ENCODE measurements at places on chromosomes 11 and 22.

DNA sequence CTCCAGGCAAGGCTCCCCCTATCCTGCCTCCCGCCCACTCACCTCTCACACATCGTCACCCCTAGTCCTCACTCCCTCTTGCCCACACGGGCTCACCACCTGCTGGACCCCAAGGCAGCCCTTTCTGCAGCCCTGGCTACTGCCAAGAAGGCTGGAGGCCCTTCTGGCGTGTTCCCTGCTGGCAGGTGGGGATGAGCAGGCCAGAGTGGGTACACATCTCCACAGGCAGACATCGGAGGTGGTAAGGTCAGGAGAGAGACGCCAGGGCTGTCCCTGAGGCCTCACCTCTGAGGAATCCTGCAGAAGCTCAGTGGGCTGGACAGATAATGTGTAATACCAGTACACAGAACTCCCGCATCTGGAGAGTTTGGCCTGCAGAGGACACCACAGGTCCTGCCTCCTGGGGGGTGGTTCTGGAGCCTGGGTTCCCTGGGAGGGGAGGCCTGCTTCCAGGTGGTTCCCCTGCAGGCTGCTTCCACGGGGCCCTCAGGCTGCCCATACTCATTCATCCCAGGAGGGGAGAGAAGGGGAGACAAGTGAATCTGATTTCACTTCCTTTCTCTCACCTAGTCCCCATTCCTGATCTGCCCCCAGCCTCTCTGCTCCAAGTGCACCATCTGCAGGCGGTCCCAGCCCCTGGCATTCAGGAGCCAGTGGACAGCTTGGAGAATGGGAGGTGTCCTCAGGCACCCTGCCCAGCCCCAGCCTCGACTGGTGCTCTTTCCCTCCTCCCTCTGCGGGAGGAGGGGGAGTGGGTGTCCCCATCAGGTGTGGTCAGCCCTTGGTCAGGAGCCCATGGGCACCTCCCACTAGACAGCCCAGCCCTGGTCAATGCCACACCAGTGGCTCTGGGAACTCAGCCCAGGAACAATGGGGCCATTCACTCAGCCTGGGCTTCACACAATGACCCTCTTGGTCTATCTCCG, 6.1 kb upstream of the CHST1 start:
- DNase-seq, result no peak

- no peak for DNase-seq
Measured at GRCh38 chr11:46338988-46339666, 8.1 kb upstream of the DGKZ start.

GRCh38 chr11:109984634-109985289, 108.4 kb upstream of the ZC3H12C start:
- no peak for DNase-seq

DNA sequence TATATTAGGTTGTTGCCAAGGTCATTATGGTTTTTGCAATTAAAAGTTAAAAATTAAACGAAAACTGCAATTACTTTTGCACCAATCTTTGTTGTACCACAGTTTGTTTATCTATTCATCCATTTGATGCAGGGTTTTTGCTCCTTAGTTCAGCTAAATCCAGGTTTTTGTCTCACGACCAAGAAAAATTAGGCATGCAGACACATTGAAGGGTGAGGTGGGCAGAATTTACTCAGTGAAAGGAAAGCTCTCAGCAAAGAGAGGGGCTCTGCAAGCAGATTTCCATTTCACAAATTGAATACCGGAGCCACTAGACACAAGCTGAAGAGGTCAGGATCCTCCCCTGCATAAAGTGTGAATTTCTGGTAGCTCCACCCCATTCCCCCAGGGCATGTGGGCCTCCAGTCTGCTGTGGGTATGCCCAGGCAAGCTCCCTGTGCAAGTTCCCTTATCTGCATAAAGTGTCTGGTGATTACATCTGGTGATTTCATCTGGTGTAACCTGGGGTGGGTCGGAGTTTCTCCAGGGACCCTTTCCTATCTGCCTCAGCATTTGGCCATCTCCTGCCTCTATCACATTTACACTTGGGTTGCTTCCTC, 33.3 kb downstream of the APOL6 start:
- peak; percentile 47 for DNase-seq

DNA sequence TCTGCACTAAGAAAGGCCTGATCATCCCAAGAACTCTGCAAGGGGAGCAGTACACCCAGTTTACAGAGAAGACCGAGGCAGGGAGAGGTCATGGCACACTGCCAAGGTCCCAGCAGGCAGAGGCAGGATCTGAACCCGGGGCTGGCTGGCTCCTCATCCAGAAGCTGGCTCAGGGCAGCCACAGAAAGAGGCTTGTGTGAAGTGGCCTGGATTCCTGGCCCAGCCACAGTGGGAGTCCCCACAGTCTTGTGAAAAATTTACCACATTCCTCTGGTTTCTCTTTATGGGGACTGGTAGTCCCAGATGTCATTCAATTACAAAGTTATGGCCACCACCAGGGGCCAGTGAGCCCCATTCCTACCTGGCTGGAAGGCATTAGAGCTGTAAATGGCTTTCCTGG, 440.5 kb downstream of the MIAT start:
- no peak for DNase-seq

DNA sequence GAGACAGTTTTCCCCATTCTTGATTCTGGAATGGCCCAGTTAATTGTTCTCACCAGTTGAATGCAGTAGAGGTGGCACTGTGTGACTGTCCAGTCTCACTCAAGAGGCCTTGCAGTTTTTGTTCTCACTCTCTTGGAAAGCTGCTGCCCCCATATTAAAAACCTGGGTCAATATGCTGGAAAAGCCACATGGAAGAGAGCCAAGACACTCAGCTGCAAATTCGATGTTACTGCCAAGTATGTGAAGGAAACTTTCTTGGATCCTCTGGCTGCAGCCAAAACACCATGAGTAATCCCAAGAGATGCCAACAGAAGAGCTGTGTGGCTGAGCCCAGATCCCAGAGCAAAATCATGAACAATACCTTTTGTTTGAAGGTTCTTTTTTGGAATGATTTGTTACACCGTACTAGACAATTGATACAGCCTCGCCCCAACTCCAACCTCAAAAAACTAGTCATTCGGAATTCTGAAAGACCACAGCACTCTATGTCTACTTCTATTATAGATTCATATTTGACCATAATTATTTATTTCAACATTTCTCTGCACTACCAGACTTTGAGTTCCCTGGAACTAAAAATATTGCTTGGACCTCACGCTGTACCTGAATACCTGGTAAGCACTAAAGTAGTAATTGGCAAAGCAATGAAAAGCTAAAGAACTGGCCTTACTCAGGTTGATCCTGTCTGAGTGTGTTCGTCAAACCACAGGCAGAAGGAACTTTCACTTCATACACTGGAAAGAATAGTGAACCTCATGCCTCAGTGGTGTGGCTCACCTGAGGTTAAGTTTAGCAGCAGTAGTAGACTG, 378.8 kb downstream of the ETS1 start:
- DNase-seq, result peak; percentile 93

- no peak for DNase-seq
Measured at GRCh38 chr22:49689255-49689770, 138.4 kb downstream of the BRD1 start.

- DNase-seq, result no peak
Measured at GRCh38 chr22:27772081-27772983, 29.2 kb downstream of the MN1 start.

- no peak for DNase-seq
Measured at GRCh38 chr11:129700701-129701100, 114.9 kb upstream of the TMEM45B start.

DNA sequence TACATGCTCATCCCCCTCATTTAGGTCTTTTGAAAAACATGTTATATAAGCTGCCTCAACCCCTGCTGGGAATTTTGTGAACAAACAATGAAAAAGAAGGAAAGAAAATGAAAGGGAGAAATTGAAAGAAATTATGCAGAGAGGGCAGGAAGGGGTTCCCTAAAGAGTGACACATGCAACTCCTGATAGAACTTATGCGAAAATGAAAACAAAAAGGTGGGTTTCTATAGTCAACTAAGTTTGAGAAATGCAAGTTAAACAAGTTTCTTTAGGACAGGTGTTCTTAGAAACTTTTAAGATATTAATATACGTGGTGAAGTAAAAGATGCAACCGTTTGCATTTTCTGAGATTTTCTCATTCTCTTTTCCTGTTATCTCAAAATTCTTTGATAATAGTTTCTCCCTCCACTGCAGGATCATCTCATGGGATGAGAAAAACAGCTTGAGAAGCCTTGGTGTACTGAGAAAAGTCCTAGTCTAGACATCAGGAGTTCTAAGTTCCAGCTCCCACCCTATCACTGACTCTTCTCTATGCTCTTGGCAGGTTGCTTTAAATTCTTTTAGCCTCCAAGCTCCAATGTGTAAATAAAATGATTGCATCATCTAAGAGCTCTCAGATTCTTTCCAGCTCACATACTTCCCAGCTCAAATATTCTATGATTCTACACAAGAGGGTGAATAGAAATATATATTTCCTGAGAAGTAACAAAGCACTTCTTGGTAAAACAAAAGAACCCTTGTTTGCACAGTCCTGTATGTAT, 109.2 kb downstream of the FAM76B start:
- DNase-seq, result peak; percentile 55

- no peak for DNase-seq
Measured at GRCh38 chr11:10432971-10433370, 22.1 kb upstream of the AMPD3 start.

DNA sequence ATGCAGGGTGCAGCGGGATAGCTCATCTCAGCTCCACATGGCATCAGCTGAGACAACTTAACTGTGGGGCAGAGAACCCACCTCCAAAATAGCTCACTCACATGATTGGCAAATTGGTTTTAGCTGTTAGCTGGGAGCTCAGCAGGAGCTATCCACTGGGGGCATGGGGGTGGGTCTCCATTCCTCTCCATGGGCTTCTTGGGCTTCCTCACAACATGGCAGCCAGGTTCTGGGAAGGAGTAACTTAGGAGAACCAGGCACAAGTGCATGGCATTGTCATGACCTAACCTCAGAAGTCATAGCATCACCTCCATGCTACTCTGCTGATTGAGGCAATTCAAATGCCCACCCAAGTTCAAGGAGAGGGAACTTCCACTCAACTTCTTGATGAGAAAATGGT, 85.5 kb downstream of the MN1 start:
- no peak for DNase-seq

- DNase-seq, result no peak
Measured at GRCh38 chr11:124950601-124951330, 3.2 kb upstream of the CCDC15 start.

Measured in epithelial cell of esophagus (primary cell).